ENCODE measurements at places on chromosomes 13 and 19.

DNA sequence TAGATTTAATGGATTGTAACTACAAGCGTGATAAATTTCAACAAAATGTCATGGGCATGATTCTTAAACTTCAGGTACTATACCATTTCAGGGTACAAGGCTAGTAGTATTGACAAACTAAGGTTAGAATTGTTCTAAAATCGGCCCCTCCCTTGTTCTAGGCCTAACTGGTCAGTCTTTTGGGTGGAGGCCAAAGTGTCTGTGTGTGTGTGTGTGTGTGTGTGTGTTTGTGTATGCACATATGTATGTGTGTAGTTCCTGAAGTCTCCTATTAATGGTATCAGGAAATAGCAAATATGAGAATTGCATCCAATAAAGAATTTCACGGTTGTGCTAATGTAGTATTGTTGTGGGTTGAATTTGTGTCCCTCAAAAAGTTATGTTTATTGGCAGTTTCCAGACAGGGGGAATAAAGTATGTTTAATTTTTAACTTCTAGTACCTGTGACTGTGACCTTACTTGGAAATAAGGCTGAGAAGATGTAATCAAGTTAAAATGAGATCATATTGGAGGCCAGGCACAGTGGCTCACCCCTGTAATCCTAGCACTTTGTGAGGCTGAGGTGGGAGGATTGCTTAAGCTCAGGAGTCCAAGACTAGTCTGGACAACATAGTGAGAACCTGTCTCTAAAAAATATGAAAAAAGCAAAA lies 119.2 kb downstream of the KLF5 start:
- no peak for DNase-seq

DNA sequence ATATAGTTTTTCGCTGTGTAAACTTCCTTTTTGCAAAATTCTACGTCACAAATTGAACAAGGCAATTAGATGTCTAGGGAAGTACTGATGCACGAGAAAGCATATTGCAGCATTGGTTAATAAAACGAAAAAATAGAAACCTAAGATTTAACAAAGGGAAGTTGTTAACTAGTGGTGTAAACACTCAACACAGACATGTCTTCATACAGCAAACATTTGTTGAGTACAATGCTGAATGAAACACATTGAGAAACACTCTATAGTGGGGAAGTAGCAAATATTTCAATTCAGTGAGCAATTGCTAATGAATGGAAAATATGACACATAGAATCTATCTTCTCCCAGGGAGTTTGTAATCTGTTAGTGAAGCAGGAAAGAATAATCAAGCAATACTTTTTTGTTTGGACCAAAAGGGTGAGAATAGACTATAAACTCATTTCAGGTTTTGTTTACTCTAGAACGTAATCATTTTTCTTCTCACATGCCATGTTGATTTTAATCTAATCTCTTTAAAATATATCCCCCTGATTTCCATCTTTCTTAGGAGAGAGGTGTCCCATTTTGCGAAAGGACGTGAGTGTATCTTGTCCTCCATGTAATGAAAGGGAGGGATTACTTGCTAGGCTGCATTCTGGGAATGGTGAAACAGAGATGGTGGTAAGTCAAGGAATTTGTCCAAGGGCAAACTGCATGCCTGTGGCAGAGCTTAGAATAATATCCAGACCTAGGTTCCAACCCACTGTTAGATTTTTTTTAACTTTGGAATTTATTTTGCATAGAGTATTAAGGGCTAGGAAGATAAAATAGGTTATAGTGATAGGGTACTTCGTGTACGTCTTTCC lies 1.7 kb upstream of the ANKRD10 start:
- DNase-seq: no peak

DNA sequence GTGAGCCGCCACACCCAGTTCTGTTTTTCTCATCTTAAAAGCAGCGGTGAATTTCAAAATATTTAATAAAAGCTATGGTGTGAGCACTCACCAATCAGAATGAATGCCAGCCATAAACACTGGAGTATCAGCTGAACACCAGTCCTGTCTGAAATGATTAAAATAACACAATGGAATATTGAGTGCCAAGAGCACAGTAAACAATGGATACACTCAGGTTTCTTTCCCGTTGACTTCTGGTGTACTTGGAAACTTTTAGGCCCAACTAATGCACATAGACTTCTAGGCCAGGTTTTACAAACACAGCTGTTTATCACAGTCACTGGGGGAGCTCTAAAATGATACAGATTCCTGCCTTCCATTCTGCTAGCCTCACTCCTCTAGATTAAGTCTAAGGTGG lies 68.3 kb downstream of the SLC6A16 start:
- DNase-seq: no peak

DNA sequence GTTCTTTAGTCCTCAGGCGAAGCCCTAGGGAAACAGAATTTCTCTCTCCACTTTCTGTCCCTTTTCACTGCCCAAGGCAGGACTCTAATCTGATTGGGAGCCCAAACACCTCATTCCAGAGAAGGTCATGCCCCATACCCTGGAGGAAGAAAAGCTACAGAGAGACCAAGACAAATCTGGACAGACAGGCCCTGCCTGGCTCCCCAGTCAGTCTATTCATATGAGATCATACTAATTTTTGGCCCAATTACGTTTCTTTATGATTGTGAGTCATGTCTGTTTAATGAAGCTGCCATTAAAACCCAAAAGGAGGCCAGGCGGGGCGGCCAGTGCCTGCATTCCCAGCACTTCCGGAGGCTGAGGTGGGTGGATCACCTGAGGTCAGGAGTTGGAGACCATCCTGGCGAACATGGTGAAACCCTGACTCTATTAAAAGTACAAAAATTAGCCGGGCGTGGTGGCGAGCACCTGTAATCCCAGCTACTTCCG lies 3.3 kb upstream of the AP3D1 start:
- no peak for DNase-seq

- DNase-seq: peak; percentile 43
Observed at GRCh38 chr13:40152145-40152544, 496.7 kb downstream of the COG6 start.

DNA sequence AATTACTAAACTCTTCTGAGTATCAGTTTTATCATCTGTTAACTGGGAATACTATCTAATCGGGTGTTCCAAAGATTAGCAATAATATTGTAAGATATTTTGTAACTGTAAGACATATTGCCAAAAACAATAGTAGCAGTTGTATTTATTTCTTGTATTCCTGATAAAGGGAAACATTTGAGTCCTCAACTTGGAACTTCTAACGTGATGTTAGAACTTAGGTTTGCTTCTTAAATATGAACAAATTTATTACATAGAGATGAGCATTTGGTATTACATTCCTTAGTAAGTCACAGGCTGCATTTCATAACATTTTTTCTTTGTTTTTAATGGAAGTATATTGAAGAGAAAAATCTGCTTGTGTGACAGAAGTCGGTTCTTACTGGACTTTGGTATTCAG lies 225.3 kb downstream of the NALCN start:
- no peak for DNase-seq

GRCh38 chr13:26254583-26255111 lies 718 bp downstream of the CDK8 start:
- peak; percentile 41 for DNase-seq

DNA sequence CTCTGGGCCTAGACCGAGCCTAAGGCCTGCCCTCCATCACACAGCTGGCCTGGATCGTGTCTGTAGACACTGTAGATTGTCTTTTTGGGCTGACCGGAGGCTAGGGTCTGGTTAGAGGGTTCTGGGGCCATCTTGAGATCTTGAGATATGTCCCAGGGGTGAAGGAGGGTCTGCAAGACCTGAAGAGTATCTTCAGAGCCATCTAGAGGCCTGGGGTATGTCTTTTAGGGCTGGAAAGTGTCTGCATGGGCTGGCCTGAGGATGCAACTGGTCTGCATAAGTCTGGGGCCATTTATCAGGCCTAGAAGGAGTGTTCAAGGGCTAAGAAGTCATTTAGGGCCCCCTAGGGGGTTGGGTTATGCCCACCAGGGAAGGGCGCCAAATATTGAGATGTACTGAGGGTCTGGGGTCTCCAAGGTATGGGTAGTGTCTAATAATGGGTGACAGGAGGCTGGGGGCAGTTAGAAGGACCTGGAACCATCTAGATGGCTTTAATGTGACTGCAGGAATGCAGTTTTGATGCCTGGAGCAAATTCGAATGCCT lies 555 bp downstream of the SCAF1 start:
- no peak for DNase-seq

GRCh38 chr19:35262101-35262761 lies 6.5 kb upstream of the USF2 start:
- no peak for DNase-seq

GRCh38 chr13:95403349-95404140 lies 102.3 kb upstream of the ABCC4 start:
- no peak for DNase-seq

DNA sequence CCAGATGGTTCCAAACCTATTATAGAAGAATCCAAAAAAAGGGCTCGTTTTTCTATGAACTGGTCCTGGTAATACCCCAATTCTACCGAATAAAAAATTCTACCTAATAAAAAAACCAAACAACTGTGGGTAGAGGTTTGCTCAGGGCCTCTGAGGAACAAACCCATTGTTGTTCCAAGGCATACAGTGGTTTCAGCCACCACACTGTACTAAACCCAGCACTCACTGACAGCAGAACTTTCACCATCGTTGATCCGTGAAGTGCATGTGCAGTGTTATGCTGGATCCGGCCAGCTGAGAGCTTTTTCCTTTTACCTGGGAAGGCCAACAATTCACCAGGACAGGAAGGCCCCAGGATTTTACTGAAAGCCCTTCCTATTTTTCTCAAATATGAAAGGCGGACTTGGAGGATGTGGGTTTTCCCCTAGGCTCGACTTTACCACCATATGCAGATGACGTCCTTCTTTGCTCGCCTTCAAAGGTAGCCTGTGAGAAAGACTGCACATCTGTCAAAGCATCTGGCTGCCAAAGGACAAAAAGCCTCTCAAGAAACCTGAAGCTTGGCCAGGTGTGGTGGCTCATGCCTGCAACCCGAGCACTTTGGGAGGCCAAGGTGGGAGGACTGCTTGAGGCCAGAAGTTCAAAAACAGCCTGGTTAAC lies 7.2 kb upstream of the PABPC3 start:
- no peak for DNase-seq

GRCh38 chr19:11482384-11483050 lies 1.7 kb upstream of the ELAVL3 start:
- peak; percentile 89 for DNase-seq

DNA sequence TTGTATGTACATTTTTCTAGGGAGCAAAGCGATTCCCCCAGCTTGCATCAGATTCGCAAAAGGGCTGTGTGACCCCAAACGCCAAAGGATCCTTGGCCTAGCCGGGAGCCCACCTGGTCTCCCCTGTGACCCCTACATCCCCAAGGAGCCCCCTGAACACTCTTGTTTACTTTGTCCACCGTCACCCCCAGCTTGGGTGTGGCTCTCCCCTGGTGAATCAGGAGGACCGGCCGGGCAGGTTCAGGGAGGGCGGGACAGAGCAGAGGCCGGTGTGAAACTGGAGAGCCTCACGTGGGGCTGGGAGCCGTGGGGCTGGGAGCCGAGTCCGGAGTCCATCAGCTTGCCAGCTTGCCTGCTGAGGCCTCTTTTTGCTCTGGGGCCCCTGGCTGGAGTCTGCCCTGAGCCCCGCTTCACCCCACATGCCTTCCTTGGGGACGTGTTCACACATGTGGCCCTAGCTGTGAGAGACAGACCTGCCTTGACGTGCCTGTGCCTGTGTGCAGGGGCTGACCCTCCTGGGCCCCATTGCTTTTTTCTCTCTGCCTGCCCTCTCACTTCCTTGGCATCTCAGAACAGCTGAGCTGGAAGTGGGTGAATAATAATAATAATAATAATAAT lies 2.0 kb downstream of the ITPKC start:
- peak; percentile 73 for DNase-seq

DNA sequence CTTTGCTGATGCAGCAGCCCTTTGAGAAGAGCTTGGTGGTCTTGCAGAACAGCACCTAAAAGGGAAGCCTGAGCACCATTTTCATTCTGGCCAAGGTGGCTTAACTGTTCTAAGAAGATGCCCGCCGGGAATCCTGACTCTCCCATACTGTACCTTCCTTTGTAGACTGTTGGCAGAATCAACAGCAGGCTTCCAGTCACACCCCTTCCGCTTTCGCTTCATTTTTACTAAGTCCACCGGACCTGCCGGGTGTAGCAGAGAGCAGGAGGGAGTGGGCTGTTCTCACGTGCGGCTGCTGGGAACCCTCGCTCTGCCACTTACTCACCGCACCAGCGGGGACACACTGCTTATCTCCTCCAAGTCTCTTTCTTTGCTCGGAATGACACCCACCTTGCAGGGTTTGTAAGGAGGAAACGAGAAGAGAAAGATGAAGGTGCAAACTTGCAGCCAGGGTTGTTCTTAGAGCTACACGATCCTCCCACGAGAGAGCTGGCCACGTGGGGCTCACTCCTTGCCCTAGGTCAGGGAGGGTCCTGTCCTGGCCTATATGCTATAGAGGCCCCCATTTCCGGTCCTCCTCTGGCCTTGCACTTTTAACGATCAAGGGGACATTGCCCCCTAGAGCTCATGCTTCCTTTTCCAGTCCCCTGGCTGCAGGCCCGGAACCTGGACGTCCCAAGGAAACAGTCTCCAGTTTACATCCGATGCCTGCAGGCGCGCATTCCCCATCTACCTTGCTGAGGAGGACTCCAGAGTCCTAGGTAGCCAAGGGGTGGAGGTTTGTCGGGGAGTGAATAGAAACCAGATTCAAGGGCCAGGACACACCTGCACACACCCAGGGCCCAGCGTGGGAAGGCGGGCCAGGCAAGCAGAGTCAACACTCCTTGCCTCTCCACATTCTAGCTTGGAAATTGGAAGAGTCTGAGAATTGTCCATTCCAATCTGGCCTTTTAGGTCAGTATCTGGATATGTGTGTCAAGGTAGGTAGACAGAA lies 453.6 kb downstream of the IRS2 start:
- DNase-seq: no peak

GRCh38 chr19:40705950-40706619 lies 10.6 kb downstream of the COQ8B start:
- DNase-seq: no peak

GRCh38 chr19:52138278-52138982 lies 1.3 kb downstream of the ZNF616 start:
- DNase-seq: no peak

- DNase-seq: no peak
Observed at GRCh38 chr13:105202354-105202753, 1333.1 kb downstream of the EFNB2 start.

DNA sequence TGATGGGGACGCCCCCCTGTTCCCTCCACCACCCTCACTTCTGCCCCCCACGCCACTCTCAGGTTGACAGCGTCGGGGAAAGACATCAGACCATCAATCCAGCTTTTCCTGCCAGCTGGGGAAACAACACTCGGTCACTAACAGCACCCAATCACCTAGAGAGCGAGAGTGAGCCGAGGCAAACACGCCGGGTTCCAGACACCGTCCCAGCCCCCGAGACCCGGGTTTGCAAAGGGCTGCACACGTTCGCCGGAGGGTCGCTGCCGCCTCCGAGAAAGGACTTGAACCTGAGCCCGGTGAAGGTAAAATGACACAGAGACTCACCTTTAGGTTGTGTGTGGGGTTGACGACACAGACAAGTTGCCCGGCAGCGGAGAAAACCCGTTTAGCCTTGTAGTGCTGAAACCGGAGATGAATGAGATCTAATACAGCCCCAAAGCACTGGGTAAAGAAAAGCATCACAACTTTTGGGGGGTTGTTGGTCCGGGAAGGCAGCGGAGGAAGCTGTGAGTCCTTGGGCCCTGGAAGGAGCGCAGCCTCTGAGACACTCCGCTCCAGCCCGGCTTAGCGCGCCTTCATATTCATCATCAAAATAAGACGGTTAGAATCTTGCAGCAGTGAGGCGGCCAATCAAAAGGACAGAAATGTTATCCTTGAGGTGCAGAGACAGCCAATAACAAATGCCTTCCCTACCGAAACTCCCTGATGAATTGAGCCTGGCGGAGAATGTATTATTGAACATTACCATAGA lies at the start of gene SIAH3:
SIAH3 (minus strand) TSS at position 583 of the 751 bp plus-strand sequence; CDS start at position 459, 124 bp downstream.
- DNase-seq: no peak

GRCh38 chr13:103436057-103436654 lies 369.9 kb upstream of the SLC10A2 start:
- DNase-seq: no peak

- DNase-seq: no peak
Observed at GRCh38 chr13:42354241-42355091, 82.5 kb downstream of the AKAP11 start.
